ENCODE measurements at places on chromosomes 1 and 21.

GRCh38 chr1:21537511-21537931 is 28.3 kb downstream of the ALPL start:
- no peak for DNase-seq

DNA sequence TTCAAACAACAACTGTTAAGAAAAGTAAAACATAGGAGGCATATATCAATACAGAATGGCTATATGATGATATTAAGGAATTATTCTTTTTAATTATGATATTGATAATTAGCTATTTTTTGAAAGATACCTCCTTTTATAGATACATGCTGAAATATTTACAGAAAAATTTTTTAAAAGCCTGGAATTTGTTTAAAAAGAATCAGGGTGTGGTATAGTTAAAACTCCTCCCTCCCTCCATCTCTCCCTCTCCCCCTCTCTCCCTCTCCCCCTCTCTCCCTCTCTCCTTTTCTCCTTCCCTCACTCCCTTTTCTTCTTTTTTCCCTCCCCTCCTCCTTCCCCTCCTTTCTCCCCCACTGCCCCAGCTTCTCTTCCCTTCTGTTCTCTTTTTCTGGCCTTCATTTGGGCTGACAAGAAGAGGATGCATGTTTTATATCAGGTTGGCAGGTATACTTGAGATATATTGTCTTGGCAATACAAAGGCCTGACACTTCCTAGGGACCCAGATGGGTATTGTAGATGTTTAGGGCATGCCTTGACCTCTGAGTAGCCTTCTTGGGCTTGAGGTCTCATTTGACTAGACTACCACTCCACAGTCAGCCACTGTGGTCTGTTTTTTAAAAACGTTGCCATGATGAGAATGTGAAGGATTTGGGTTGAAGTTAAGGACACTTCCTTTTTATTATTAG is 124.5 kb downstream of the FGGY start:
- DNase-seq = no peak

DNA sequence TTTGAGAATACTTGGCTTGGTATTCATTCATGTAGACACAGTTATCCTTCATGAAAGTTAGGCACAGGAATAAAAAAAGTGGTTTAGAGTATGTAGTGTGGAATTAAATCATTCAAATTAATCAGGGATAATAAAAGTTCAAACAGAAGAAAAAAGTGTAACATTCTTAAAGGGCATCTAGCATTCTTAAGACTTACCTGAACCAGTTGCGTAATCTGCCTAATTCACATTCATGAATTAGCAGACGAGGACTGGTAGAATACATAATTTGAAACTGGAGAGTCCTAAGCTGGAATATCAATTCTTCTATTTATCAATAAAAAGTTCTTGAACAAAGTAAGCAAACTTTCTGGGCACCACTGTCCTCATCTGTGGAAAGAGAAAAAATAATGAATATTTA is 157.0 kb upstream of the DEPDC1 start:
- no peak for DNase-seq

DNA sequence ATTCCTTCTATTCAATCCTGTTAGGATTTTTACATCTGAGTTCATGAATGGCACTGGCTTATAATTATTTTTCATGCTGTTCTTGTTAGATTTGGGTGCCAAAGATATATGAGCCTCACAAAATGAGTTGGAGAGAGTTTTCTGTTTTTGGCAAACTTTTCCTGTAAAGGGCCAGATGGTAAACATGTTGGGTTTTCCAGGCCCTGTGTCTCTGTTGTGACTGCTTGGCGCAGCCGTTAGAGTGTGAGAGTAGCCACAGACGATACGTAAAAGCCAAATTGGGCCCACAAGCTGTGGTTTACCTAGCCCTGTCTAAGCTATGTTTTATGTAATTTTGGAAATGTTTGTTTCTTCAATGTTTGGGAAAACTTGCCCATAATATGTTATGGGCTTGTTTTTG is 15.6 kb upstream of the CA6 start:
- no peak for DNase-seq

GRCh38 chr1:113782406-113782805 is 23.1 kb upstream of the PHTF1 start:
- no peak for DNase-seq

DNA sequence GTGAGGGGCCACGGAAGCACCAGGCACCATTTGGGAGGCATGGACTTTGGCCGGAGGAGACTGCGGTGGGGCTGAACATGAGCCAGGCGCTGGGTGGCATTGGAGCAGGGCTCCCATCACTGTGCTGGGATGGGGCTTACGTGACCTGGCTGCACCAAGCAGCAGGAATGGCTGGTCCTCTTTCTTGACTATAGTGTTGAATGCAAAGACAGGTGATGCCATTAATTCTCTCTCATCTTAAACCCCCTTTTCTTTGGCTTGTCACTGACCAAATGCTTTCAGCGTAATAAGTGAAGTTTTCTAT is 447.9 kb downstream of the CAMTA1 start:
- DNase-seq = no peak
